ENCODE measurements at places on chromosomes 4 and X.

DNA sequence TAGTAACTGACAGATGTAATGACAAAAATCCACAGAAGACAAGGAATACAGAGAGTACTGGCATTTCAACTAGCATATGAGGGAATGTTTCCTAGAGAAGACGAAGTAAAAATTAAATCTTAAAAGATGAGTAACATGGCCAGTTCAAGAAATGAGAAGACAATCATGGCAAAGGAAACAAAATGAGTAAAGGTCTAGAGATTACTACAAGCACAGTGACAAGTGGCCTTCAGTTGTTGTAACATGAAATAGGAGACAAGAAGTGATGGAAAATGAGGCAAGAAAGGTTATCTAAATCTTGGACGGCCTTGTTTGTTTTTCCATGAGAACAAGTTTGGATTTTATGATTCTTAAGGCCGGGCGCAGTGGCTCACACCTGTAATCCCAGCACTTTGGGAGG, 81.0 kb downstream of the PPA2 start:
- no peaks in the 10 kb centered on the region for H3K4me1 ChIP-seq
- no peaks in the 10 kb centered on the region for H3K27me3 ChIP-seq
- H3K4me3 ChIP-seq: no peak overlapping the region
- DNase-seq: no peak

DNA sequence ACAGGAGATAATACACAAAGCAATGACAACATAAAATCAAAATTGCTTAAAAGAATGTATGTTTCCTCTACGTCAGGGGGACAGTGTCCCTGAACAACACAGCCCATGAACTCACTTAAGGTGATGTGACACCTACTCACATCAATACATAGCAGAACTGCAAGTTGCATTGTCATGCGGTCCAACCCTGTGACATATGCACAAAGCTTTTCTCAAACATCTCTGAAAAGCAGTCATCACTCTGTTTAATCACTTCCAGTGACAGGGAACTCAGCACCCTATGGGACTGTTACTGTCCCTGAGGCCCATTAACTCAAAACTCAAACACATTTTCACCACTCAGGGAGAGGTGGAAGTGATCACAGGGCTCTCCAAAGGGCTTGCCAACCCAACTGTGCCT, 2.4 kb downstream of the STX18 start:
- H3K36me3 ChIP-seq: no peaks in the 10 kb centered on the region
- H3K27me3 ChIP-seq: no peaks in the 10 kb centered on the region
- DNase-seq: no peak
- H3K4me1 ChIP-seq: no peaks in the 10 kb centered on the region

- no peak overlapping the region for H3K4me3 ChIP-seq
- DNase-seq: no peak
- no peaks in the 10 kb centered on the region for H3K4me1 ChIP-seq
- H3K27me3 ChIP-seq: no peaks in the 10 kb centered on the region
- no peaks in the 10 kb centered on the region for H3K36me3 ChIP-seq
- no peak overlapping the region for H3K27ac ChIP-seq
Measured at GRCh38 chrX:7444967-7445366, 297.0 kb upstream of the PUDP start.

- no peaks in the 10 kb centered on the region for H3K36me3 ChIP-seq
- no peak overlapping the region for H3K27ac ChIP-seq
- H3K4me3 ChIP-seq: no peak overlapping the region
- H3K27me3 ChIP-seq: no peaks in the 10 kb centered on the region
Measured at GRCh38 chr4:83617371-83618035, 81.6 kb downstream of the GPAT3 start.

- no peaks in the 10 kb centered on the region for H3K36me3 ChIP-seq
- H3K4me1 ChIP-seq: no peaks in the 10 kb centered on the region
- H3K4me3 ChIP-seq: no peak overlapping the region
- H3K27me3 ChIP-seq: no peaks in the 10 kb centered on the region
Measured at GRCh38 chrX:31893525-31893924, 821.7 kb upstream of the FTHL17 start.

DNA sequence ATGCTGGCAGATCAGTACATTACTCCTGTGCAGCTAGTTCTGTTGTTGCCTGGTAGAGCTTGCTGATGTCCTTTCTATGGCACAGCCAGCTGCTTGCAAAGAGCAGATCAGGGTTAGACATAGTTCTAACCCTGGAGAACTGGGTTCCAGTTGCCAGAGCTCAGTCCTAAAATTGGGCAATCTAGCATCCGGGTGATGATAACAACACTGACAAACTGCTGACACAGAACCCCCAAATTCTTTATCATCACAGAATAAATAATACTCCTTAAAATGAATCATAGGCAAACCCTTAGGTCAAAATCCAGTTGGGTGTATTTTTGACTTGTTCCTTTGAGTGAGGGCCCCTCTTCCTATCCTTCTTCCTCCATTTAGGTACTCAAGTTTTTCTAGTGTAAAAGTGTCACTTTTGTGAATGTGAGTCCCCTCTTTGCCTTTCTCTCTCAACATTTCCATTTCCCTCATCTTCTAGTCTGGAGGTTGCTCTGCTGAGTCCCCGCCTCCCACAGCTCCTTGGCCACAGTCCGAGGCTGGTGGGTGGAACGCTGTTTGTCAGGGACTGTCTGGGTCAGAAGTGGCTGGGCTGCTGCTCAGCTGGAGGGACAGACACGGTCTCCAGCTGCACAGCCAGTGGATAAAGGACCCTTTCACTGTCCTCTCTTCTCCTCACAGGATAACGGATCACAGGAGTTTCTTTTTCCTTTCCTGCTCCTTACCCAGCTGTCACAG, 93.6 kb upstream of the RASGEF1B start:
- no peaks in the 10 kb centered on the region for H3K36me3 ChIP-seq
- peak; percentile 55 for DNase-seq
- no peaks in the 10 kb centered on the region for H3K27me3 ChIP-seq

DNA sequence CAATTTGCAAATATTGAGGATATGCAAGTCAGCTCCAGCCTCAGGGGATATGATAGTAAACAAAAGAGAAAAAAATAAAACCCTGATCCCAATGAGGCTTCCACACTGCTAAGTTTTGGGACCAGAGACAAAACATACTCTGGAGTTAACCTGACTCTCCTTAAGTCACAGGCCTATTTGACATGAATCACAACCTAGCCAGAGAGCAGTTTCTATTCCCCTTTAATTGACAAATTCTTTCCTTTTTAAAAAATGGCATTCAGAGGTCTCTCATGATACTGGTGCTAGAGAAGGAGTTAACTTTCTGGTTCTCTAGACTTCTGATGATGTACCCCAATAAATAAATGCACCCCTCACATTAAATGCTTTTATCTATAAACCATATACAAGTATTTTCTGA, 8.8 kb downstream of the ACSL1 start:
- H3K4me1 ChIP-seq: peaks cover 7% of the 10 kb centered on the region
- H3K4me3 ChIP-seq: no peak overlapping the region

DNA sequence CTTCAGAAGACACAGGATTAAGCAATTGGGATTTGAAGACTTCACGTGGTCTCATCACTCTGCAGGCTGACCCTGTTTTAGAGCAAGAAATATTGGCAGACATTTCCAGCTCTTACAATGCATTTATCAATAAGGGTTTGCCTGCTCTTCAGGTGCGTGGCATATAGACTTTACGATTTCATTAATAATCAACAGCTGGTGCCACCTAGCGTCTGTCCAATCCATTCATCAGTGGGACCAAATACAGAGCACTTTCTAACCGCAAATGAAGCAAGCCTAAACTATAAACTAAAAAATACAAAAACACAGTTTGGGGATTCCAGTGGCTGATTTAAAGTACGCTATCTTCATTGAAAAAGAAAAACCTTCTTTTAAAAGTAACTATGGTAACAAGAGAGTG, 125.4 kb upstream of the DMD start:
- H3K27ac ChIP-seq: no peak overlapping the region
- H3K27me3 ChIP-seq: no peaks in the 10 kb centered on the region
- no peak overlapping the region for H3K4me3 ChIP-seq
- DNase-seq: peak; percentile 20

DNA sequence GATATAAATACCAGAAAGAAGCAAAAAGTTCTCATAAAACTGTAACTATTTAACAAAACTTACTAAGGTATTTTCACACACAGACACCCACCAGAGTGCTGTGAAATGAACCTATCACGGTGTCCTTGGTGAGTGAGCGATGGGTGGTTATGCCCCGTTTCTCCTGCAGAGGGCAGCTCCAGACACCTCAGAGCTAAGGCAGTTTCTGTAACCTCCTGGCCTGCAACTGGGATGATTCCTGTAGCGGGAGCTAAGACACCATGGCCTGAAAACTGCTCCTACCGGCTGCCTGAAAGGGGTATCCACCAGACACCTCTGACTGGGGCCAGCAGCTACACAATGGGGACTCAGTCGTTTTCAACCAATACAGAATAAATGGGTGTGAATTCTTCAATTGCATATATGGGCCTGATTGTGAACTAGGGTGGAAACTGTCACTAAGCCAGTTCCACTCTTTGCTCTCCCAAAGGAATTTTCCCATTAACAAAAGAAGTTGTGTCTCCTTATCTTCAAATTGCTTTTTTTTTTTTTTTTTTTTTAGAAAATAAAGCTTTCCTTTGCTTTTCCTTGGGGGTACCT, 2375.8 kb upstream of the TENM3 start:
- H3K4me3 ChIP-seq: no peak overlapping the region
- H3K36me3 ChIP-seq: no peaks in the 10 kb centered on the region
- no peaks in the 10 kb centered on the region for H3K4me1 ChIP-seq
- no peak overlapping the region for H3K27ac ChIP-seq
- DNase-seq: no peak

DNA sequence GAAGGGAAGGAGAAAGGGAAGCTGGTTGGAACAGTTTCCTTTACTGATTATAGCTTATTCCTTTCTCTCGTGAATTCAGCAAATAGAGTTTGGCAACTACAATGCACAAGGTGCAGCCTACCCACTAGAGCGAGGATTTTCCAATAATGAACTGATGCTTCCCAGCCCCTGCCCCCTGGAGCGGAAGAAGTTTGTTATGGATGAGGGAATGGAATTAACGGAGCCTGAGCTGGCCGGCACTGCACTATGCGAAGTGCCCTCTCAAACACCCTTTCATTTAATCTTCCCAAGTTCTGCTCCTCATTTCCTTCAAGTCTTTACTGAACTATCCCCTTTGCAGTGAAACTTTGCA, 42.5 kb upstream of the CBR4 start:
- no peaks in the 10 kb centered on the region for H3K27me3 ChIP-seq
- DNase-seq: no peak
- H3K27ac ChIP-seq: peak overlapping the region; percentile 38
- H3K36me3 ChIP-seq: no peaks in the 10 kb centered on the region
- H3K4me3 ChIP-seq: no peak overlapping the region

- H3K4me1 ChIP-seq: no peaks in the 10 kb centered on the region
- H3K27ac ChIP-seq: no peak overlapping the region
- H3K36me3 ChIP-seq: no peaks in the 10 kb centered on the region
Measured at GRCh38 chrX:86263526-86263925, 115.3 kb downstream of the DACH2 start.

DNA sequence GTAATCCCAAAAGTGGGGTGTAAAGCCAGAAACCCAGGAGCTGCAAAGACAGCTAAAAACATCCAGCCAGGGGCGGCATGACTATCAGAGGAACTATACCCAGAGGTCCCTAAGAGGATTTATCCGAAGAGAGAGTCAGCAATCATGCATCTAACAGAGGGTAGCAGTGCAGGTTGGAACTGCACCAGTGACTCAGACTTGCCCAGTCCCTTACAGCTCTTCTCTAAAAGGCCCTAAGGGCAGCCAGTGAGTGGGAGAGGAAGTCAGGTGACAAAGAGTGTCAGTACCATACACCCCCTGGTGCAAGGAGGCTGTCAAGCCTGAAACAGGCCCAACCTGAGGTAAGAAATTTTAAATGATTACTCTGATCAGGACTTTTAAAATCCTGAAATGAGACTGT, 88.1 kb downstream of the CAMK2D start:
- no peak overlapping the region for H3K27ac ChIP-seq
- peaks cover 11% of the 10 kb centered on the region for H3K4me1 ChIP-seq
- H3K36me3 ChIP-seq: no peaks in the 10 kb centered on the region
- no peaks in the 10 kb centered on the region for H3K27me3 ChIP-seq

GRCh38 chr4:114423582-114423981, 175.0 kb upstream of the UGT8 start:
- no peak overlapping the region for H3K4me3 ChIP-seq
- no peak for DNase-seq
- H3K36me3 ChIP-seq: no peaks in the 10 kb centered on the region
- H3K27me3 ChIP-seq: no peaks in the 10 kb centered on the region

DNA sequence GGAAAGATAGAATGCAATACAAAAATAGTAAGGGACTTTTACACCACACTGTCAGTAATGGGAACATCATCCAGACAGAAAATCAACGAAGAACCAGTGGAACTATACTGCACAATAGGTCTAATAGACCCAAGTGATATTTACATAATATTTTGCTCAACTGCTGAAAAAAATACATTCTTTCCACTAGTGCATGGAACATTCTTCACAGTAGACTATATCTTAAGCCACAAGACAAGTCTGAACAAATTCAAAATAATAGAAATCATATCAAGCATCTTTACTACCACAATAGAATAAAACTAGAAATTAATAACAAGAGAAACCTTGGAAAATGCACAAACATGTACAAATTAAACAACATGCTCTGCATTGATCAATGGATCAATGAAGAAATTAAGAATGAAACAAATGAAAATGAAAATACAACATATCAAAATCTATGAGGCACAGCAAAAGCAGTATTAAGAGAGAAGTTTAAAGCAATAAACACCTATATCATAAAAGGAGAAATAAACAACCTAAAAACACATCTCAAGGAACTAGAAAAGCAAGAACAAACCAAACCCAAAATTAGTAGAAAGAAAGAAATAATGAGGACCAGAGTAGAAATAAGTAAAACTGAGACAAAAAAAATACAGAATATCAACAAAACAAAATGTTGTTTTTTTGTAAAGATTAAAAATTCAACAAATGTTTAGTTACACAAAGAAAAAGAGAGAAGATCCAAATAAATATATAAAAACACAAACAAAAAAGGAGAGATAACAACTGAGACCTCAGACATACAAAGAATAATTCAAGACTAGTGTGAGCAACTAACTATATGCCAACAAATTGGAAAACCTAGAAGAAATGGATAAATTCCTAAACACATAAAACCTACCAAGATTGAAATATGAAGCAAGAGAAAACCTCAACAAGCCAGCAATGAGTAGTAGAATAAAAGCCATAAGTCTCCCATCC, 51.5 kb upstream of the ANTXR2 start:
- no peak overlapping the region for H3K4me3 ChIP-seq
- no peak overlapping the region for H3K27ac ChIP-seq
- no peak for DNase-seq
- no peaks in the 10 kb centered on the region for H3K36me3 ChIP-seq
- no peaks in the 10 kb centered on the region for H3K4me1 ChIP-seq

- no peak overlapping the region for H3K27ac ChIP-seq
- H3K27me3 ChIP-seq: no peaks in the 10 kb centered on the region
- DNase-seq: no peak
- no peaks in the 10 kb centered on the region for H3K36me3 ChIP-seq
Measured at GRCh38 chr4:156870131-156870530, 101.5 kb downstream of the PDGFC start.

- no peak for DNase-seq
- H3K27me3 ChIP-seq: no peaks in the 10 kb centered on the region
- H3K4me1 ChIP-seq: no peaks in the 10 kb centered on the region
- no peak overlapping the region for H3K27ac ChIP-seq
- no peak overlapping the region for H3K4me3 ChIP-seq
Measured at GRCh38 chr4:129526812-129527211, 430.9 kb downstream of the C4orf33 start.

GRCh38 chr4:30904588-30904987, 184.4 kb downstream of the PCDH7 start:
- no peaks in the 10 kb centered on the region for H3K4me1 ChIP-seq
- H3K36me3 ChIP-seq: no peaks in the 10 kb centered on the region
- no peak overlapping the region for H3K27ac ChIP-seq
- no peak for DNase-seq
- no peaks in the 10 kb centered on the region for H3K27me3 ChIP-seq
- H3K4me3 ChIP-seq: no peak overlapping the region

GRCh38 chrX:149371986-149372385, 133.1 kb downstream of the IDS start:
- no peaks in the 10 kb centered on the region for H3K27me3 ChIP-seq
- H3K36me3 ChIP-seq: no peaks in the 10 kb centered on the region
- H3K27ac ChIP-seq: no peak overlapping the region
